Adrenal gland (tissue), 19 donors: ENCODE measurements at places on chromosomes 7 and 10.

DNA sequence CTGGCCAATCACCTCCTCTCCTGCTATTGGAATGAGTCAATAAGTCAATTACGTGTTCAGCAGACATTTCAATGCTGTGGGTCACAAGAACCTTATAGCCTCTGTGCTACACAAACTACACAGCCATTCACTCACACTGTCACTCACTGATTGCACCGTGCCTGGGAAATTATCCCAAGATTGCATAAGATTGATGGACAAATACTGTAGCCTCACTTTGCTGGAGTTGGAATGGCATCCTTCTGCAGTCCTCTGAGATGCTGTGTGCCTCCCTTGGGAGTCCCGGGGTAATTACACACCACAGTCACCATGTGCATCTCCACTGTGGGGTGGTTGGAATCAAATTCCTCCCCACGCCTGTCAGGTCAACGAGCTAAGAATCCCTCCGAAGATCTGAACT is 358.7 kb upstream of the MGMT start:
- no peak for DNase-seq

DNA sequence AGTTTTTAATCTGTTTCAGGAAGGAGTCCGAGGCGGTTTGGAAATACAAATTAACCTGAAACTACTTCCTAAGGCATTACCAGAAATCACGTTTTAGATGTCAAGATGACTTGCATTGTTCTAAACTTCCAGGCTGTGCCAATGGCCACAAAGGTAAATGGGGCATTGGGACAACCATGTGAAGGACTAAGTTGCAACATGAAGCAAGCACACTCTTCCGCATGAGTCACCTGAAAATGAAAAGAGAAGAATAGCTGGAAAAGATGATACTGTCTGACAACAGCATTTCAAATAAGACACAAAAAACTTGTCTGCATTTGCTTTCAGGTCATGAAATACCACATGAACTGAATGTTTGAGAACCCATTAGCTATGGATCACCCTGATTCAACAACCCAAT is 262.1 kb downstream of the AHR start:
- no peak for DNase-seq

DNA sequence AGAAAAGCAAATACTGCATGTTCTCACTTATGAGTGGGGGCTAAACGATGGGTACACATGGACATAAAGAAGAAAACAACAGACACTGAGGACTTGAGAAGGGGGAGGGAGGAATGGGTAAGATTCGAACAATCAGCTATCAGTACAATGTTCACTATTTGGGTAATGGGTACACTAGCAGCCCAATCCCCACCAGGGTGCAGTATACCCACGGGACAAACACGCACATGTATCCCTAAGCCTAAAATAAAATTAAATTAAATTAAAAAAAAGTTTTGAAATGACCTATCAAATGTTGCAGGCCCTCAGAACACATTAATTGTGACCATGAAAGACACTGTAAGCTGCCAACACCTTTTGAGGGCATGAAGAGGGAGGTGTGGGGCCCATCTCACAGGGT is 316.0 kb downstream of the WDR37 start:
- no peak for DNase-seq

DNA sequence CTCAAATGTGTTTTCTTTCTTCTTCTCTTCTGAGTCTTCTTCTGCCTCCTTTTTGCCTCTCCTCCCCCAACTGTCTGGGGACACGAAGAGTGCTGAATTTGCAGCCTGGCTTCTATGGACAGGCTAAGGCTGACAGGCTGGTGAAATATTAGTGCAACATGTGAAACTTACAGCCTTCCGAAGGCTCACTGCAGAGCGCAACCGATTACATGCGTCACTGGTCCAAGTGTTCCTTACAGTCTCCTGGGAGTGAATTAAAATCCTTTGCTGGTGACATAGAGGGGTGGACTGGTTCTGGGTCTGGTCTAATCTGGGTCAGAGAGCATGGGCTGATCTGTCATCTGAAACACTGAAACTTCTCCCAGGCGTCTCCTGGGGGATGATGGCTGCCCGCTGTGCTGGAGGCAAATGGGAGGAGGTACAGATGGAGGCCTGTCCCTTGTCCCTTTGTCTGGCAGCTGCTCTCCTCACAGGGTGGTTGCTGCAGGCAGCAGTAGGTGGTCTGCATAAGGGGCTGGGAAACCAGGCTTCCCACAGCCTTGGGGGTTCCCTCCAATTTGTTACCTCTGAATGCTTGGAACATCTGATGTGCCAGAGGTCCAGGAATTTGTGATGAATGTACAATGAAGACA is 143.8 kb upstream of the BMPER start:
- DNase-seq, result no peak

DNA sequence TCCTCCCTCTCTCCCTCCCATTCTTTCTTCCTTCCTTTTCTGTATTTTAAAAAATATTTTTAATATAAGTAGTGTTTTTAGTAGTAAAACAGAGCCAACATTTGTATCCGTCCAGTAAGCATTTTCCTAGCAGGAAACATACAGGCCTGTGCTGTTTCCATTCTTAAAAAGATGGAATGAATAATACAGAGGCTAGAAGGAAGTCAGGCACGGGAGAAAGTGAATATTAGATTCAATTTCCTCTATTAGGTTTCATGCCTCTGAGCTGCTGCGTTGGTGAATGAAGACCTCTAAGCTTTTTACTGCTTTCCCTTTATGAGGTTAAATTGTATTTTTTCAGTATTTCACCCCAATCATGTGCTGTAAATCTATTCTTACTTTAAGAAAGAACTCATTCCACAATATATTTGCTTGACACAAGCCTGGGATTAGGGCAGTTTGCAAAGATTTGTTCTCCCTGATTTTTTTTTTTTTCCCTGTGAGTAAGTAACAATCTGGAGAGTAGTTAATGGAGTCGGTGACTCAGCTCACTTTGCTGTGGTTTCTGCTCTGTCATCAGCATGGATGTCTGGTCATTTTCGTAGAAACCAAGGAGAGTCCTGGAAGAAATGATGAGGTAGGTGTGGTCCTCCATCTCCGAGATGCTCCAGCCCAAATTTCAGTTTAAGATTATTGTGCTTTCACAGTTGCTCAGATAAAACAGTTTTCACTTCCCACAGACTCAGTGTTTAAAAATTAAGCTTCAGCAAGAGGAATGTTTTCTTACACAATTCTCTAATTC is 76.1 kb upstream of the PITRM1 start:
- DNase-seq, result no peak
